NCI-H748 treated with DMSO at 0.1 percent for 48 hours (cell line): ENCODE measurements at places on chromosomes 7 and 10.

DNA sequence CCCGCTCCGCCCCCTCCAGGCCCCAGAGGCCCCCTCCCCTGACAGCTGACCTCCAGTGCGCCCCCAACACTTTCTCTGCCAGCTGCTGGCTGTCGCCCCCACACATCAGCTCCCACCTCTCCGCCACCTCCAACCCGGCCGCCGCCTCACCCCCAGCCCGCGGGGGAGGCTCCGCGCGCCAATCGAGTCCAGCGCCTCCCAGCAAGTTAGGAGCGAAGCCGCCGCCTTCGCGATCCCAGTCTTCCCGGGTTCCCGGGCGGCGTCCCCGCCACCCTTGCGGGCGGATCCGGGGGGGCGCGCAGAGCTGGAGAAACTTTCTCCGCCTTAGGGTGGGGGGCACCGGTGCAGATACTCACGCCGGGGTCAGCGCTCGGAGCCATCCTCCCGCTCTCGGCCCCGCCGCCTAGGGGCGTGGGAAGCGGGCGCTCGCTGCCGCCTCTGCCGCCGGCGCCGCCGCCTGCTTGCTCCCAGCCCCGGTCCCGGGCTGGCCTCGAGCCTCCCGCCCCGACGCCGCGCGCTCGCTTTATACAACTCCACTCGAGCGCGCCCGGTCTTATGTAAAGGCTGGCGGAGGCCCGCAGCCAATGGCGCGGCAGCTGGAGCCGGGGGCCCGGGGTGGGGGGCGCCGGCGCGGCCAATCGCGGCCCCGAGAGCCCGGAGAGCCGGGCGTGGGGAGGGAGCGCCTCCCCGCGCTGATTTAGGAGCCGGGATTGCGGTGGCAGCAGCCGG is at the start of gene CRTAC1:
Gene CRTAC1 (minus strand): TSS at position 529 of the 729 bp plus-strand sequence. CDS start 149 bp downstream, at position 380.
- DNase-seq: peak; percentile 46

DNA sequence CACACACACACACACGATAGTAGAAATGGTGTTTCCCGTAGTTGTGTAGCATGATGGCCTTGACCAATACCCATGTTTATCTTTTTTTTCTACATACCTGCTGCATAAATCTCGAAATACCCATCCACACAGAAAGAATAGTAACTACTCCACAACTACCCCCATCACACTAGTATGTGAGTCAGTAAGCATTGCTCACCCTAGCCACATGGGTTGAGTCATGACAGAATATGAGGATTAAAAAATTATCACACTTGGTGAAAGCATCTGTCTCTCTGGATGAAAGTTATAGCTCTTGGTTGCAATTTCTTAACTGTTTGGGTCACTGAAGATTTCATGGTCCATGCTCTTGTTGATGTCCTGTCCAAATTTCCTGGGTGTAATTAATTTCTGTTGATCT is 103.4 kb upstream of the MDFIC start:
- DNase-seq: no peak

DNA sequence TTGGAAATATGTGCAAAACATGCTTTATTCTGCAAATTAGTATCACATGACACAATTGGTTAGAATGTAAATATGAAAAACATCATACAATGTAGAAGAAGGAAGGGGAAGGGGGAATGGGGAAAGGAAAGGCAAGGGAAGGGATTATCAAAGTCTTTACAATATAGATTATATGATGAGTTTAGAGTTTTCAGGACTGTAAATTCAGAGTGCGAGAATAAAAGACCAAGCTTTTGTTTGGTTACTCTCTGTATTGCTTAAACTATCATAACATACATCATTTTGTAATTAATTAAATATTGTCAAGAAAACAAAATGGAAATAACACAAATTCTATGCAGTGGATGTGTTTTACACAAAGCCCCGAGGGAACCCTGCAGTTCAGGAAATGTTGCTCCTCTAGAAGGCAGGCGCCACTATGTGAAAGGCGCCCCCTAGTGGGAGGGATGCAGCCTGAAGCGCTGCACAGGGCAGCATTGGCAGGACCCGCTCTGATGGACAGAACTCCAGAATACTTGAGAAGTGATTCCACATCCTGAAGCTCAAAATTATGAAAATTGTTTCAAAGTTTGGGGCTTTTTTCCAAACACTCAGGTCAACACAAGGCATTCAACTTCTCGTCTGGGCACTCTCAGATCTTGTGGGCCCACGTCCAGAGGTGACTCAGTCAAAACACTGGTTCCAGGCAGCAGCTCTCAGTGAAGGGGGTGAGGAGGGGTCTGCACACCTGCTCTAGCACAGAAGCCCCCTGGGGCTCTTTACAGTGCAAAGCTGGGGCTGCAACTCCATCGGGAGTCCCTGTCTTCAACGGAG is 31.6 kb upstream of the TMEM254 start:
- DNase-seq: peak; percentile 16

DNA sequence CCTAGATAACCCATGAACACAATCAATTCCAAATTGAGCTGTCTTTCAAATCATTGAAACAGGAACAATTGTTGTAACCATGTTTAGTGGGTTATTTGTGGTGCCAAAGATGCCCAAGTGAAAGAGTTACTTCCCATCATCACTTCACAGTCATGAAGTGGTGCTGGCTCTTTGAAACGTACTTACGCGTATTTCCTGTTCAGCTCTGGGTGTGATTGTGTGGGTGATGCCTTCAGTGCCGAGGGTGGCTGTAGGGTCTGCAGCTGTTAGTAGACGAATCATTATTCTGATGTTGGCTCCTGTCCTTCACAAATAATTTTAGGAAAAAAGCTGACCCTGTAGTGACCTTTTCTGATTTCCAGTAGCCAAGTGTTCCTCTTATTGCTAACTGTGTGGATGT is 323.1 kb upstream of the KIAA1217 start:
- no peak for DNase-seq

GRCh38 chr7:29122081-29122480 is 24.3 kb downstream of the CPVL start:
- DNase-seq: no peak

DNA sequence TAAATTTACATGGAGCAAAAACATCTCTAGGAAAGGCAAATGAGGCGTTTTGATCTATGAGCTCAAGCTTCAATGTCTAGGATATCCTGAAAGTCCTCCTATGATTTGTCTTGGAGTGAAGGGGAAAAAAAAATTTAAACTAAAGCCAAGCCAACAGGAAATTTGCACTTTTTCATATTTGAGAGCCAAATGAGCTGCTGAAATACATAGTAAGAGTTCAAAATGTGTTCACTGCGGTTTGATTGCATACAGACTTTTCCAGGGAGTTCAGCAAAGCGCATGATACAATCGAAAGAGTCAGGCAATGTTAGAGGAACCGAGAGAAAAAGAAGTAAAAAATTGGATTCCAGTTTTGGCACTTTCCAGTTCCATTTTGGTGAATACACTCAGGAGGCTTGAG is 633.4 kb upstream of the MGMT start:
- DNase-seq: no peak

DNA sequence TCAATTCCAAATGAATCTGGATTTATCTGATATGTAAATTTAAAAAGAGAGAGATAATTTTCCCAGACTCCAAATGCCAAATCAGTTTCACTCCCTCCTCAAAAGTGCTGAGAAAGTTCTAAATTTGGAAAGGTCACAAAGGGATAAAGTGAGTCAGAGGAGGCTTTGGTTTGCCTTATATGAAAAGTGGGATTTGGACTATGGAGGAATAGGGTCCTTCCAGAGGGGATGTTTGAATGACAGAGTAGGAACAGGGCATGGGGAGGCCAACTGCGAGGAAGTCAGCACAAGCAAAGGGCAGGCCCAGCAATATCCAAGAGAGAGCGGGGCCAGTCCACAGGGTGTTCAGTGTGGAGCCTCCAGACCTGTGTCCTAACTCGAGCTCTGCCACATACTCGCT is 9.8 kb upstream of the FAS start:
- no peak for DNase-seq

DNA sequence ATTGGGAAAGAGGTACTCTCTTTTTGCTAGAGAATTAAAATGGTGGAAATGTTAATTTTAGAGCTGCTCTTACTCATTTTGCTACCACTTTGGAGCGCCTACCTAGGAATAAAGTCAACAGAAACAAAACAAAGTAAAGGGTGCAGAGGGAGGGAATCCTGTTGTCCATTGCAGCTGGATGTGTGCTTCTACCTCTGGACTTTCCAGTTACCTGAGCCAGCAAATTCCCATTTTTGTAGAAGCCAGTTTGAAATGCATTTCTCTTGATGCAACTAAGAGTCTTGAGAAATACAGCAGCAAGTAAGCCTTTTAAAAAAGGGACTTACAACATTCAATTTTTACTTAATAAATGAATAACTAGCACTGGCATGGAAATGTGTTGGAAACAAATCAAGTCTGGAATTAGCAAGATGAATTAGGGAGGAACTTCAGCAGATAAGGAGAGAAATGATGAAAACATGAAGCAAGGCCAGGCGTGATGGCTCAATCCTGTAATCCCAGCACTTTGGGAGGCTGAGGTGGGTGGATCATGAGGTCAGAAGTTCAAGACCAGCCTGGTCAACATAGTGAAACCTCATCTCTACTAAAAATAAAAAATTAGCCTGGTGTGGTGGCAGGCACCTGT is 113.5 kb upstream of the CTTNBP2 start:
- DNase-seq: no peak

DNA sequence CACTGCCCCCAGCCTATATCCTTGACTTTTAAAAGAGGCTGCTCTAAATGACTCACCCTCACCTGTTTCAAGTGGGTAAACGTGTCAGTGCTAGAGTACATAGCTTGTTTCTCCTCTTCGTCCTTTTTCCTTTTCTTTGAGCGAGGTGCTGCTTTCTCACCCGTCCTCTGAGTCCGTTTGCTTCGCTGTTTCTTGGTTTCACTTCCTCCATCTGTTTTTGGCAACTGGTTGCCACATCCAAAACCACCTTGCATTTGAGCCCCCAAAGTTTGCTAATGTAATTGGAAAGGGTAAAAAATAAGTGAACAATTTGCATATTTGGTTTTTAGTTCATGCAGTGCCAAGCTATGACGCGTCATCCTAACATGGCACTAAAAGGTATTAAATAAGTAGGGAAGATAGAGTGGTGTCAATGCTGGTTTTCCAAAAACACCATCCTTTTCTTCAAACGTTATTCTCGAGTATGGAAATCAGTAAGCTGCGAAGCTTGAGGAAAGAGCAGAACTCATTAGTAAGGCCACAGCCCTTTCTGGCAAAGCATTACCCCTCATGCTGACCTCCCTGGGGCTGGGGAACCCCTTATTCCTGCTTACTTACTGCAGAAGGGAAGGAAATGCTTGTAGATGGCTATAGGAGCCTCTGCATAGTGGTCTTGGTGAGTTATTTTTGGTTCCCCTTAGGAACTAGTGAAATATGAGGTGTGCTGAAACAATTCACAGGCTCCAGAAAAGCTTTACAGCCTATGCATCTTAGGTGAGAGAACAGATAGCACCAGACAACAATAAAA is 133.5 kb downstream of the GALNT11 start:
- DNase-seq: no peak

DNA sequence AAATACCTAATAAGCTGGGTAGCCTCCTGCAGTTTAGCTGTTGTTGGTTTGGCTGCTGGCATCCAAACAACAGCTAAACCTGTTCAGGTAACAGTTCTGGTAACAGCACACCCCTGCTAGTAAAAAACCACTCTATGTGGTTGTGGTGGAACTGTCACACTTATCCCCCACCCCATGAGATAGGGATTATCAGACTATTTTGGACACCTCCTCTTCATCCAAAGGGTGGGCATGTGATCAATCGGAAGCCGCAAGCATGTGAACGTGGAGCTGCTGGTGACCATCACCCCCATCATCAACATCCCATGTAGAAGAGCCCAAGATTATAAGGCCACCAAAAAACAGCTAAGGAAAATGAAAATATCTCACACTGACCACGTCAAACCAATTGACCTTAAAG is 2.5 kb downstream of the MTPAP start:
- DNase-seq: no peak

GRCh38 chr10:93598157-93598556 is 2.9 kb downstream of the RBP4 start:
- DNase-seq: no peak

DNA sequence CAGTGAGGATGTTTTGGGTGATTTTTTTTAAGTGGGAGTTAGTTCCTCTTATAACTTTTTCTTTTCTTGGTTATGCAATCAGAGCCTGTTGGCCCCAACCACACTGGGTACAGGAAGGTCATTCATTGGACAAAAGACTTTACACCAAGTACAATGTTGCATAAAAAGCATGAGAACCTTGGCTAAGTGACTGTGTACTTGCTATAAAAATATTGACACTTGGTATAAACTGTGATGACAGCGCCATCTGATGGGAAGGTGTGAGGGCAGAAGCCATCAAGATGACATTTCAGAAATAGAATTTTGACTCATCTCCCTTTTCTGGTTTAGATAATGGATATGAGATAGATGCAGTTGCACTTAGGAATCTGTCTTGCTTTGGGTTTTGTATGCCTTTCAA is 126.4 kb upstream of the CCDC6 start:
- peak; percentile 57 for DNase-seq

DNA sequence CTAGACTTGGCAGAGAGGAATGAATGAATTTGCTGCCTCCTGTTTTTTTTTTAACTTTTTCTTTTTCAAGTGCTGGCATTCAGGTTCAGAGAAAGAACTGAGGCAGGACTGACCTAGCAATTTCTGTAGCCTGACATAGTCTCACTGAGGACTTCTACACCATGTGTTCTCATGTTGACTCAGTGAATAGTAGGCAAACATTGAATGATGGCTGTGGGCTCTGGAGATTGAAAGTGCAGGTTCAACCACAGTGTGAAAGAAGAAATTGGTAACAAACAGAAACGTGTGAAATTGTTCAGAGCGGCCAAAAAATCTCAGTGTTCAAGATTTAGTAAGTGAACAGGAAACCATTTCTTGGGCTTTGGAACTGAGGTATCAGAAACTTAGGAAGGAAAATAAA is 322.4 kb upstream of the GHITM start:
- DNase-seq: no peak
